ENCODE measurements at places on chromosomes 2 and 18.

- DNase-seq: no peak
These were observed 492.2 kb upstream of the RAB12 start for GRCh38 chr18:8117006-8117371.

DNA sequence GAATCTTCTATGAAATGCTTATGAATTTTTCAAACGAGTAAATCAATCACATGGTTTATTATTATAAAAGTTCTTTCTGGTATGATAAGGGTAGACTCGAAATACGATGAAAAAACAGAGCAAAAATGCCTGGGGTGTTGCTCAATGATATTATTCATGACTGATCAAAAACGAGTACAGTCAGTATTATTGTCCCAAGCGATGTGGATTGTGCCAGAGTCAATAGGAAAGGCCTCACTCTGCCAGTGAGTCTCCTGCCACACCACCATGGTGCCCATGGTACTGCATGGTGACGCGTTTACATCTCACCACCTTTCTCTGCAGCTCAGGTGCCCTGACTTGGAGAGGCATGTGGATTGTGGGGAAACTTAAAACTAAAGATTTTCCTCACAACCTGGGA lies 58.5 kb downstream of the KCTD1 start:
- DNase-seq: no peak

DNA sequence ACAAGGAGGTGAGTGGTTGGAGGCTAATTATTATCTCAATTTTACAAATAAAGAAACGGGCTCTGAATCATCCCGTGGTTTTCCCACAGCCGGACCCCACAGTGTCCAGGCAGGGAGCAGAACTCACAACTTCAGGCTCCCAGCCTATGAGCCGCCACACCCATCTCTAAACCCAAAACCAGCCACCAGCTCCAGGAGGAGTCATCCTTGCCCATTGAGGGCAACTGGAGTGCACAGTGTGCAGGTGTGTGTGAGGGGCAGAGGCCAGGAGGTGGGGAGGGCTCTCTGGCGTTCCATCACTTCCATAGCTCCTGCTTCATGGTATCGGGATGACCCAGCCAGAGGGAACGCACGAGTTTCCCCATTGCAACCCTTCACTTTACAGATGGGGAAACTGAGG lies 144.5 kb downstream of the CYP26B1 start:
- DNase-seq: no peak

DNA sequence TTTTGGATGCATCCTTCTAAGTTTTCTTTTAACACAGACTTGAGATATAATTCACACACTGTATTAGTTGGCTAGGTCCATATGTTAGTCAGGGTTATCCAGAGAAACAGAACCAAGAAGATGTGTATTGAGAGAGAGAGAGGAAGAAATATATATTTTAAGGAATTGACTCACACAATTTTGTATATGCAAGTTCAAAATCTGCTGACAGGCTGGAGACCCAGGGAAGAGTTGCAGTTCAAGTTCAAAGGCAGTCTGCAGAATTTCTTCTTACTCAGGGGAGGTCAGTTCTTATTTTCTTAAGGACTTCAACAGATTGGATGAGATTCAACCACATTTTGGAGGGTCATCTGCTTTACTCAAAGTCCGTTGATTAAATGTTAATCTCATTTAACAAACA lies 23.0 kb upstream of the MRO start:
- no peak for DNase-seq

DNA sequence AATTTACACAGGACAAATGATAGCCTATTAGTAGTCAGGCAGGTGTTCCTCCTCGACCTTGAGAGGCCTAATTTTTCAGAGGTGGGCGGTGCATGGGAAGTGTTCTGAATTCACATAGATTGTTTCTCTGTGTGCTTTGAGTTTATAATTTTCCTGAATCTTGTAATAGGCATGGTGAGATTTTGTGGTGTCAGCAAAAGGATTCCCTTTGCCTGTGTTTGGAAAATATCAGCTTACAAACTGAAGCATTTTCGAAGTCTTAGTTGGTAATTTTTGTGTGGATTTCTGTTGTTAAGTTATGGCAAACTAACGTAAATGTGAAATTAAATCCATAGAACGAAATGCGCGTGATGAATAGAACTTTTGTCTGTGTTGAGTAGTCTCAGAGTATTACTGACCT lies 194.0 kb upstream of the RBMS1 start:
- DNase-seq: no peak

- DNase-seq: no peak
These were observed 42.4 kb downstream of the PLCL1 start for GRCh38 chr2:197846777-197847176.

DNA sequence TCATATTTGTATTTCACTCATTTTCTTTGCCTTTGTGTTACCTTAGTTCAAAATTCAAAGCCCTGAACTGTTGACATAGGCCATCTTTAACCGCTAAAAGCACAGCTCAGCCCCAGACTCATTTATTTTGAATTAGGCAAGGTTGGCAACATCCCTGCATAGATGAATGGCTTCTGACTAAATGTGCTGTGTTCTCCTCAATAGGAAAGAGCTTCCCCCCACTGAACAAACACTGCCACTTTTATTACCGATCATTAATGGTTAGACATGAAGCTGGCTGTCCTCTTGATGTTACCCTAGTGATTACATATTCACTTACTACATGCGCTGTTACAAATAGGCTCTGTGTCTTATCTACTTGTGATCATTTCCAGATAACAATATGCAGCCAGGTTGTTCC lies 170.7 kb downstream of the ADCYAP1 start:
- DNase-seq: no peak

DNA sequence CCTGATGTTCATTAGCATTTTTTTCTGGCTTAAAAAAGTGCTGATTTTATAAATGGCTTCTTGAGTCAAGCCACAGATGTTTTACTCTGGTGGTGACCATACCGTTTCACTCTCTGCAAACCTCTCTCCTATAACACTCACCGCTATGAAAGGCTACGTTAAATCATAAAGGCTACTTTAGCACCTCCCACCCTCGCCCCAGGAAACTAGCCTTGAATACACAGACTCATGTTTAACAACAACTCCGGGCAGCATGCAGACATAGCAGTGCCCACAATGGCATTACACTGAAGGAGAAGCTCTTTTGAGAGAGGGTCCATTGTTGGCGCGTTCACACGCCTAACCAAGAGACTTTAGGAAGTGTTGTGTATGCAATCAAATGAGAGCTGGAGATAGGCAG lies 5.6 kb downstream of the MYT1L start:
- DNase-seq: no peak

DNA sequence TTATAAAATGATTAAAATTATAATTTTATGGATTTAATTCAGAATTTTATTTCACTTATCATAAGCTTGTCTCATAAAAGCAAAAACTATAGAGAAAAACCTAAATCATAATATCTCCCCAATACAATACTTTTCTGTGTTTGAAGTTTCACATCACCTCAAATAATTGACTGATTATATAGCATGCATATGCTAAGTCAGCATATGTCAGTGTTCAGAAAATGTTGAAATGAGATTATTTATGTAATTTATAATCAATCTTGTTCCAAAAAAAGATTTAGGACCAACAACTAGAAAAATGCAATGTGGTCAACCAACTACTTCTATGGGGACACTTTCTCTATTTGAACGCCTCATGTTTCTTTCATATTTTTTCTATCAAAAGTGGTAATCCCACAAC lies 902.6 kb downstream of the CPS1 start:
- DNase-seq: no peak

- DNase-seq: no peak
These were observed 17.6 kb downstream of the ADAM17 start for GRCh38 chr2:9538000-9538507.

DNA sequence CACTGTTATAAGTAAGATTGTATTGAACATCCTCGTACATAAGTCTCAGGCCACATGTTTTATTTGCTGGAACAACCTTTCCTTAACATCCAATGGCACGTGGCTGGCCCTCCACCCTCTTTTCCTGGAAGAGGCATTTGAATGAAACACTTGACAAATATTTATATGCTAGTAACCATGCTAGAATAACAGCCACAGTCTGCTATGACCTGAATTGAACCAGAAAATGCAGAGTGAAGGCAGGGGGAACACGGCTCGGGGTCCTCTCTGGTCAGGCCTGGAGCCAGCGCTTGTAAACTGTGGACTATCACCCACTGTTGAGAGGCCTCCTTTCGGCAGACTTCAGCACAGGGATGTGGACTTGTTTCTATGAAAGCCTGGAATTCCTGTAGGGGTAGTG lies 198.2 kb upstream of the COPS8 start:
- DNase-seq: no peak

- no peak for DNase-seq
These were observed 13.5 kb upstream of the DSG2 start for GRCh38 chr18:31484461-31484860.

DNA sequence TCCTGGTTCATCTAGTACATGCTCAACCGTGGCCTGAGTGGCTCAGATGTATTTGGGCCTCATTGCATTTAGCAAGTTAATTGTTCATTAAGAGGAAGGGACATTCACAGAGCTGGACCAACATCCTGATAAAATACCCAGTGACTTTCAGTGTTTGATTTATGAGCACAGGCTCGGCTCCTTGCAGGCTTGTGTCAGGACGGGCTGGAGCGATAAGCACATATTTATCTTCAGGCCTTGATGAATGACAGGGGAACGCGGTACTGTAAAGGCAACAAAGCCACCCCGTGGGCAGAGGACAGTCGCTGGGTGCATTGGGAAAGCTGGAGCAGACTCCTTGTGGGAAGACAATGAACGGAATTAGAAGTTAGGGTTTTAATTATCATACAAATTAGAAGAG lies 548.6 kb upstream of the HS6ST1 start:
- no peak for DNase-seq

- no peak for DNase-seq
These were observed 9.7 kb downstream of the ERMN start for GRCh38 chr2:157315901-157316300.

DNA sequence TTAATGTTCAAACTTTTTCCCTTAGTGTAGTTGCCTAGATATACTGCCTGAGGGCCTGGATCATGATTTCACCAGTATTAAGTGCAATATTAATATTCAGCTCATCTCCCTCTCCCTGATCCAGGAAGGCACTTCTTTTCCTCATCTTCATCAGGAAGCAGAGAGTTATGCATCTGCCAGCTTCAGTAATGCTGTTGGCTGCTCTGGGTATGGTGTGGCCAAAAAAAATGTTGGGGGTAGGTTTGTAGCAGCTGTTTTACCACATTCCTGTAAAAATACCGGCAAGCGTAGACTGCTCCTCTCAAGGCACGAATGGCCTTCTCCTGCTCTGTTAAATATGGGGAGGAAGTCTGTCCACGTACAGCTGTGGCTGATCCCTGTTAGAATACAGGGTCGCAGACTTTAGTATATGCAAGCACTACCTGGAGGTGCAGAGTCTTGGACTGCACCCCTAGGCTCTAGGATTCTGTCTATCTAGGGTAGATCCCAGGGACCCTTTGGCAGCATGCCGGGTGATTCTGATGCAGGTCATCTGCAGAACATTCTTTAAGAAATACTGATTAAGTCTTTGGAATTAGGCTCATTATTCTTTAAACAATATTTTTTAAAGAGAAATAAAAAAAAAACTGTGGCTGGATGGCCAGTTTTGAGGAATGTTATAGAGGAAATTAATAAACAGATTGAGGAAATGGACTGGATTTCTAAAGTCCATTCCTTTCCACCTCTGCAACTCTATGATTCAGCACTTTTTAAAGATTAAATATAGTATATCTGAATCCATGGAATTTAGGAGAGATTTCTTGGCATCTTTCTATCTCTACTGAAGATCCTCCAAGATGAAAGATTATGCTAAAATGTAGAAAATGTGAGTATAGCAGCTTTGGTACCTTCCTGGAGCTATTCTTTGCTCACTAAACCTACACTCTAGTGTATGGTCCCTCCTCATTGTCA lies 21.0 kb upstream of the GLS start:
- no peak for DNase-seq

DNA sequence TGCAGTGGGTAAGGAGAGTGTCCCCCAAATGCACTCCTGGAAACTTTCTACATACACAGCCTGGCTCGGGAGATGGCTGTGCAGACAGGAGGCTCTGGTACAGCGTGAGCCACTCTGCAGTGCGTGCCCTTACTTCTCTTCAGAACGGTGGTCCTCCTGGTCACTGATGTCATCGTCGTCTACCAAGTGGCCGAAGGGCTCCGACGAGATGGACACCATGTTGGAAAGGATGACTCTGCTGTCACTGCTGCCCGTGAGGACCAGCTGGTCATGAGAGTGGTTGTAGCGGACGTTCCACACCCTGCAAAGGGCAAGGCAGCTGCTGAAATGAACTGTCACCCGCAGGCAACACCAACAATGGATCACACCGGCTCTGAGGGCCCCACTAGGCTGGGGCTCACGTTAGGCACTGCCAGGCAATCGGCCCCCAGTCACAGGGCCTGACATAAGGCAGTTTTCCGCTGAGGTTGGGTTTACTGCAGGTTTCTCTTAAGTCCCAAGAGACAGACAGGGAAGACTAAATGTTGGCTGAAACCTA lies 185.3 kb downstream of the EIPR1 start:
- no peak for DNase-seq

DNA sequence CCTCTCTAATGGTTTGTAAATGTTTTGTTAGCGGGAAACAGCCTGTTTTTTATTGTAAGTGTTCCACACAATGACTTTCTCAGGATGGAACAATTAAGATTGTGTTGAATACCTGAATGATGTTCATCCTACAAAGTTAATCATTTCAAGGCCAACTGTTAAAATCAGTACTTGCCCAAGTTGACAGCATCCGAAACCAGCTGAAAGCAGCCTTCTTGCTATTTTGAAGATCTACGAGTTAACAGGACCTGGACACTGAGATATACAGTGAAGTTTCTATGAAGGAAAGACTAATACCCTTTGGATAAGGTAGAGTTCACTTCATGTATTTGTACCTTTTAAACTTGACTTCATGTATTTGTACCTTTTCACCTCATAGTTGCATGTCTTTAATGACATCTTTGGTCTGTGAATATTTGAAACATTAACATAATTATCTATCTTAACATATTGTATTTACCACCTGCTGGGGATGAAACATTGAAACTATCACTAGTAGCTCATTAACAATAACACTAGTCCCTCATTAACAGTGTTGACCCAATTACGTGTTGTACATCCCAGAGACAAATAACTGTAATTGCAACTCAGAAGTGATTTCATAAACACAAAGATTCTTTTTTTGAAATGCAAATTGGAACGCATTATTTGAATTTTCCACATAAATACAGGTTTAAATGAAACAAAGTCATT lies 556.0 kb upstream of the MEX3C start:
- DNase-seq: no peak

GRCh38 chr2:51231071-51231470 lies 199.1 kb upstream of the NRXN1 start:
- DNase-seq: no peak

DNA sequence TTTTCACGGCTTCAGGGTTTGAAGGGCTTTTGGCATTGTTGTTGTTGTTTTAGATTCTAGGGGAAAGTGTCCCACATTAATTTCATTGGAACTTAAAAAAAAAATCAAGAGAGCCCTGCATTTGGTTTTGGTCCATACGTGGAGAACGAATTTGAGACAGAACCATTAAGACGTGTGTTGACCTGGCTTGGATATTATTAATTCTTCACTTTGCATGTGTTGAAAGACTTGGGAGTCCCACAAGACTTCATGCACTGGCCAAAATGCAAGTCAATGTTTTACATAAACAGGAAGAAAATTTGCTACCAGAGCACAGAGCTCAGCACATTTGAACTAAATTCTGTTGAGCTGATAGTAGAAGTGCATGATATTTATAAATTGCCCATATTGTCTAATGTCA lies 761.2 kb upstream of the ACVR2A start:
- DNase-seq: no peak

GRCh38 chr2:124034265-124034664 lies 9.2 kb downstream of the CNTNAP5 start:
- no peak for DNase-seq

- DNase-seq: no peak
These were observed 325.4 kb downstream of the PTPRM start for GRCh38 chr18:7892556-7892955.

Measured in cortex of kidney (tissue), 1 donor.